ENCODE measurements at places on chromosomes 4 and X.

DNA sequence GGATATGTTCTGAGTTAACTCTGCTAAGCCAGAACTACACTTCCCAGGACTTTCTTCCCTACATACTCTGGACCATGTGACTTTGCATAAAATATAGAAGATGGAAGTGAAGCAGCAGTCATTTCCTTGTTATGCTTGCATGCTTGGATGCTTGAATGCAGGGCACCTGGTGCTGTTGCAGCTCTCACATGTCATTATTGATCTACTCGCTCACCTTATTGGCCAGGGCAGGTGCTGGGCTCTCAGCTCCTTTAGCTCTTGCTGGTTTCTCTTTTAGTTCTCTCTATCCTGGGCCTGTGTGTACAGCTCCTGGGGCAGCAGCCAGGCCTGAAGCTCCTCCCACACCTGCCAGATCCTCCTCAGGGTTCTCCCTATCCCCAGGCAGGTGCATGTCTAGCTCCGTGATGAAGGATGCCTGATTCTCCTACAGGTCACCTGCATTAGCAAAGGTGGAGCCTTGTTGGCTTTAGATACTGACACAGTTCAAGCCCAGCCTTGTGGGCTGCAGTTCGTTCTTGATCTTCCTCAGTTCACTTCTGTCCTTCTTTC lies 53.3 kb downstream of the MED28 start:
- DNase-seq, result no peak

DNA sequence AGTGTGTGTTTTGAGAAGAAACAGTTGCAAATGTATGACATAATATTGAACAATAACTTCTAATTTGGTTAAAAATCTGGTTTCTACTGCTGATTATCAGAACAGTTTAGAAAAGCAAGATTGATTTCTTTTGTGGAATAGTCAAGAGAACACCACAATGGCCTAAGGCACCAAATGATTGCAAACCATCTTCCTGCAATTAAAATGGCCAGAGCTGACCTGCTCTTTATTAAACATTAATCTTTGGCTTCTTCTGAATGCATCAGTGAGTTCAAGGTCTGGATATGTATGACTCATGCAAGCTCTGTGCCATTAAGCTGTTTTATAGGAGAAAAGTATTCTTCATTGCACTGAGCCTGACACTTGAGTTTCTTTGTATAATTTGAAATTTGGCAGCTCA lies 107.8 kb upstream of the PDHA2 start:
- DNase-seq, result no peak

DNA sequence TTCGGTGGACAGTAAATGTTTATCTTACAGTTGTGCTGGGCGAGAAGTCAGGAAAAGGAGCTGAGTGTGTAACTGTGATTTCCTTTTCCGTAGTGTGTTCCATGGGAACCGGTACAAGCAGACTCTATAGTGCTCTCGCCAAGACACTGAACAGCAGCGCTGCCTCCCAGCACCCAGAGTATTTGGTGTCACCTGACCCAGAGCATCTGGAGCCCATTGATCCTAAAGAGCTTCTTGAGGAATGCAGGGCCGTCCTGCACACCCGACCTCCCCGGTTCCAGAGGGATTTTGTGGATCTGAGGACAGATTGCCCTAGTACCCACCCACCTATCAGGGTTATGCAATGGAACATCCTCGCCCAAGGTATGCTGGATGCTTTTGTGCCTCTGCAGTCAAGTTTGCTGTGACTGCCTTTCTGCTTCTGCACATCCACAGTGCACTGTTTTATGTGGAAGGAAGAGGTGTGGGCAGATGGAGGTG lies 27.4 kb downstream of the NOCT start:
- no peak for DNase-seq

DNA sequence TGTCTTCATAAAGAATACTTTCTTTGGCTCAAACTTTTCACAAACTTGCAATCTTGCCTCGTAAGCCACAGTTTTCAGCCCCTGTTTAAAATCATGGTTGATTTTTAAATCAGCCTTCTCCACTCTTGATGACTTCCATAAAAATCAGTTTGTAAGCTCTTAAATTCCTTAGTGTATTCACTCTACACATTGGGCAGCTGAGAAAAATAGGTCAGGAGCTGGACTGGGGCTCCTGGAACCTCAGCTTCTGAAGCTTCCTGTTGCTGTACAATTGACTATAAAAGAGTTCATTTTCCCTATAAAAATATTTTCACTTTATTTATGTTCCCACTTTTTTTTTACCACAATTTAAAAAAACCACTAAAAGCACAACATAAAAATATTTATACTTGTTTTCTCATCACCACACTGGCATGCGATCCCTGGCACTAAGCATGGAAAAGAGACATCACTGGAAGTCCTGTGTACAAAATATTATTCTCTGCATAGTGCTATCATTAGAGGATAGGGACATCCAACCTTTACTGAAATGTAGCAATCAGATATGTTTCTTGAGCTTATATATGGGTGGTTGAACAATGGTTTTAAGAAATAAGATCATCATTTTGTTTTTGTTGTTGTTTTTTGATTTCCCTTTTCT lies 345.7 kb downstream of the FBXO8 start:
- no peak for DNase-seq

DNA sequence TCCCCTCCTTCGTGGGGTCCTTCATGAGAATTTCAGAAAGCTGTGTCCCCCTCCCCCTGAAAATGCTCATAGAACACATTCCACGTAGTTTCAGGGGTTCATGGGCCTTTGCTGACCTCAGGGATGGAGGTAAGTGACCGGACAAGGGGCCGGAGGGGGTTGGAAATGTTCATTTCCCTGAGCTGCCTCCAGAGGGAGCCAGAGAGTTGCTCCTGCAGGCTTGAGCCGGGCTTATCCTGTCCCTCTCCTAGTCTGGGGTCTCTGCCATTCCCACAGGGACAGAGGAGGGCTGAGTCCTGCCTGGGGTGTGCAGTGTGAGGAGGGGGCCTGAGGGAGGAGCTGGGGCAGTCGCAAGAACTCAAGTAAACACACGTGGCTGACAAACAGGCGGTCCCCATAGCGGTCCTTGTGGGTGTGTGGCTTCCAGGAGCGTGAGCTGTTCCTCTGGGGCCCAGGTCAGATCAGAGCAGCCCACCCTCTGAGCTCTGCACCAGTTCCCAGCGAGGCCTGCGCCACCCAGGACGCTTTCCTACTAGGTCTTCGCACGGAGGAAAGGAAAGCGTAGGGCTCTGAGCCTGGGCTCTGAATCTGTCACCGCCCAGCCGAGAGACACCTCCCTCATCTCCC lies 62.5 kb downstream of the WFS1 start:
- peak; percentile 57 for DNase-seq

GRCh38 chrX:112931900-112932299 lies 91.3 kb upstream of the AMOT start:
- no peak for DNase-seq

Data from T47D (cell line).